Posterior vena cava (tissue), 2 donors: ENCODE measurements at places on chromosomes 4 and X.
A peak's percentile ranks its signal among the peaks of the same experiment; 100 is the strongest.

DNA sequence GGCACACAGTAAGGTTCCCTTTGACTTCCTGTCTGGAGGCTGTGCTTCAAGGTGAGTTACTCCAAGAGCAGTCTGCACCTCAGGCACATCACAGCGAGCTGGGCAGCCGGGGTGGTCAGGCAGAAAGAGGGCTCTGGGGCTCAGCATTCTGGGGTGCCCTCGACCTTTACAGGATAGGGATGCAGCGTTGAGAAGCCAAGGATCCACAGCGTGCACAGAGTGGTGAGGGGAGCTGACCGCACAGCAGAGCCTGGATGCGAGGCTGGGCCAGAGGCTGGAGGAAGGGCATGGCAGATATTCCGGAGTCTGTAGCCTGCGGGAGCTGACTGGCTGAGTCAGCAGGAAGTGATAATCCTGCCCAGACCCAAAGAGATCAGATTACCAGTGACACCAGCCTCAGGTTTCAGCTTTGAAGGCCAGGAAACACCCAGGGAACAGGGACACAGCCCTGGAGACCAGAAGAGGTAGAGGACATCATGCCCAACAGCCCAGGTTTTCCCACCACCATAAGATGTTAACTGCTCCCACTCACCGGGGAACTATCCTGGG, 38.4 kb upstream of the PDLIM3 start:
- DNase-seq = peak; percentile 82

DNA sequence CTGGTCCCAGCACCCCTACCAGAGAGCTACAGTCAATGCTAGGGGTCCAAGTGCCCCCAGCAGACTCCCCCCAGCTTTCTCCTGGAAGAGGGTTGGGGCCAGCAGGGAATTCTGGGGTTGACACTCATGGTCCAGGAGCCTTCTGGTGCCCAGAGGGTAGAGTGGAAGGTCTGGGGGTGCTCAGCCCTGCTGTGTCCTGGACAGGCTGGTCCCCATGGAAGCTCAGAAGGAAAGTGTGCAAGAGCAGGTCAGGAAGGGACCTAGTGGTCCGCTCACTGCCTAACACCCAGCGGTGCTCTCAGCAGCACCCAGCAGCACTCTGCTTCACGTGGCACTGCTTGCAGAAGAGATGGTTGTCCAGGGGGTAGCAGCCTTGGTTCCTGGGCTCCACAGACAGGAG, 6.9 kb downstream of the TEX13C start:
- DNase-seq = no peak

DNA sequence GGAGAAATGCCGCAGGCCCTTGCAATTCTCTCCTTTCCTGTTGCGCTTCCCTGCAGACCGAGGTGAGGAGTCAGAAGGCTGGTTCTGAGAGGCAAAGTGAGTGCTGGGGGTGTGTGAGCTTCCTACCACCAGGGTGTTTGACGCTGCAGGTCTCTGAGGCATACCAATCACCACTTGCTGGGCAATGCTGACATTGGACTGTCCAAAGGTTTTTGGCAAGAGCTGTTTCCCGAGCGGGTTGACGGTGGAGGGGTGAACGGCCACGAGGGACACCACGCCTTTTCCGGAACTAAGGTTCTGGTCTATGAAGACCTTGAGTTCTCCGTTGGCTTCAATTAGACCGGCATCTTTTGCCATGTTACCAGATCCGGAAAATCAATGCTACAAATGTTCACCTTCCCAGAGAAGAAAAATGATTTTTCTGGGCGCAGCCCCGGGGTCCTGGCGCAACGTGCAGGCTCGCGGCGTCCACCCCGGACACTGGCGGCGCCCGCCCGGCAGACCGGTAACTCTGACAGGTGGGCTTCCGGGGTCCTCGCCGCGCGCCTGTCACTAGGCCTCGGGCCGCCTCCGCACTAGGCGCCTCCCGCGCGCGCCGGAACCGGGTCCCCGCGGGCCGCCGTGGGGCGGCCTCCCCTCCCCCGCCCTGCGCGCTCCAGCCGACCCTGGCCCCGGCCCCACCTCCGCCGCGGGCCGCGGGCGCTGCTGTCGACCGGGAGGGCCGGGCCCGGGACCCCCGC, 44.9 kb upstream of the FAM47C start:
- DNase-seq = no peak

- no peak for DNase-seq
Measured at GRCh38 chr4:33959519-33959918, 2284.8 kb downstream of the ARAP2 start.

DNA sequence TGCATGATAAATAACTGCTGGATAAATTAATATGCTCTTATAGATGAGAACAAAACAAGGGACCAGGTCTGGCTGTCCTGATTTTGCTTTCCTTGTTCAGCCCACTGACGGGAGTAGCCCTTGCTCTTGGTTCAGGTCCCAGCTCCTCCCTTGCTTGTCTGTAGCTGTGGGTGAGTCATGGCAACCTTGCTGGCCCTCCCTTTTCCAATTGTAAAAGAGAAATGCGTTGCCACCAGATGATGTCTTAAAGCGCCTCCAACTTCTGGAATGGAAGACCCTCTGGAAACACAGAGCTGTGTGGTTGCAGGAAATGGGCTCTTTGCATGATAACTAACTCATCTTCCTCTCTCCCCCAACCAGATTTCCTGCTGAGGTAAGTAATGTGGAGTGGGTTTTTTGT, 171.4 kb downstream of the AASDH start:
- DNase-seq = no peak

DNA sequence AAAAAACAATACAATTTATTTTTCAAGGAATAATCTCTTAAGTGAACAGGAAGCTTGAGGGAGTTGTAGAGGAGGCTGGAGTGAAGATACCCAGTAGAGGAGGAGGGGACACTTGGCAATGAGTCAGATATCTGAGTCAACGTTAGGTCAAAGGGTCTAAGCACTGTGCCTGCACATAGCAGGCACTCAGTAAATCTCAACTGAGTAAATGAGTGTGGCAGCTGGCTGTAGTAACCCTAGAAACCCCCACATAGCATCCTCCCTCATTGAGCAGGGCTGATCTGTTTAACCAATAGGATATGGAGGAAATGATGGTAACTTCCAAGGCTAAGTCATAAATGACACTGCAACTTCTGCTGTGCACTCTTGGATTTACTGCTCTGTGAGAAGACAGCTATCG, 186.0 kb upstream of the FAM241A start:
- DNase-seq = no peak
